Small intestine (tissue), 16 donors: ENCODE measurements at places on chromosomes 7 and 10. TPM values are rescaled to one million over a fixed set of nuclear protein-coding genes. Genes with fewer than 3 reads are reported as not detected.

GRCh38 chr10:49144058-49144720, 10.4 kb upstream of the FAM170B start:
- H3K27ac ChIP-seq, result no peak overlapping the region
- H3K4me1 ChIP-seq, result no peaks in the 10 kb centered on the region
- H3K4me3 ChIP-seq, result no peak overlapping the region
- H3K27me3 ChIP-seq, result peaks cover 3% of the 10 kb centered on the region
- no peaks in the 10 kb centered on the region for H3K36me3 ChIP-seq

DNA sequence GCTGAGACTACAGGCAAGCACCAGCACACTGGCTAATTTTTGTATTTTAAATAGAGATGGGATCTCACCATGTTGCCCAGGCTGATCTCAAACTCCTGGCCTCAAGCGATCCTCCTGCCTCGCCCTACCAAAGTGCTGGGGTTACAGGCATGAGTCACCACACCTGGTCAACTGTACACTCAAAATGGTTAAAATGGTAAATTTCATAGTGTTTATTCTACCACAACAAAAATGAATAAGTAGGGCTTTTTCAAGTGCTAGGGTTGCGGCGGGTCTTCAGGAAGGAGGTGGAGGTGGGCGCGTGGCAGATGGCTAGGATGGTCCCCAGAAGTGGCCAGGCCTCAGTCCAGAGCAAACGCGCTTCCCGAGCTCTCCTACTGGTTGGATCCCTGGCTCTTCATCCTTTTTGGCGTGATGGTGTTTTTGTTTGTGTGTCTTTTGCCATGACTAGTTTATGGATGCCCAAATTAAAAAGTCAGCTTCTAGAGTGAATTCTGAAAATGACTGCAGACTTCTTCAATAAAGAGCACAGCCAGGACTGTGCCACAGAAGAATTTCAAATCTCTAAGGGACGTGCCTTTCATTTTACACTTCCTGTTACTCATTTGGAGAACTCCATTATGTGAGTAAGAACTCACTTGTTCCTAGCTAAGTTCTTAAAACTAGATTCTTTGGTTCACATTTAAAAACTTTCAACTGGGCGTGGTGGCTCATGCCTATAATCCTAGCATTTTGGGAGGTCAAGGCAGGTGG, 73.9 kb downstream of the TMEM130 start:
- H3K27me3 ChIP-seq, result no peaks in the 10 kb centered on the region
- no peak overlapping the region for H3K27ac ChIP-seq
- no peaks in the 10 kb centered on the region for H3K4me1 ChIP-seq
- DNase-seq, result no peak
- H3K4me3 ChIP-seq, result no peak overlapping the region
- no peaks in the 10 kb centered on the region for H3K36me3 ChIP-seq

The PCLO gene
- polyA plus RNA-seq, result 2.9 TPM

DNA sequence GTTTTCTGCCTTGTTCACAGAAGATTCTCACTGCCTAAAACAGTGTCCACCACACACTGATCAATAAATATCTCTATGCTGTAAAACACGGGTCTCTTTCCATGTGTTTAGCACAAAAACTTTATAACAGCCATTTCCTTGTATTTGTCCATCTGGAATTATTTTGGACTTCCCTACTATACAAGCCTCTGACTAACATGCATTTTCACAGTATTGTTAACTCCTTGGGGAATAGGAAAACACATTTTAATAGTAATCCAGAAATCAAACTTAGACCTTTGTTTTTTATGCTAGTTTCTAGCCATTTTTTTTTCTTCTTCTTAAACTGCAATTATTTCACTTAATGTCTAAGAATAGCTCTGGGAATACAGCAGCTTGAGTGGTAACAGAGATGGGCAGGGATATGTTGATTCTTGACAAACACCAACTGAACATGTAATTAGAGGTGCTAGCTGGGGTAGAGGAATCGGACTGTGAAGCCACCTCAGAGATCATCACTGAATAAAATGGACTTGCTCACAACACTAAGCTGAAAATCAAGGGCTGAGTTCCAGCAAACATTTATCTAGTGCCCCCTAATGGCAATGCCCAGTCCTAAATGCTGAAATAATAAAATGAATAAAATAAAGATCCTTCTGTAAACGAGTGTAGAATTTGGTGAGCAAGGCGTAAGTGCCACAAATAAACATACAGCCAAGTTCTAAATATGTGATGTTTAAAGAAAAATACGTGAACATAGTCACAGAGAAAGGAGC, 593.1 kb downstream of the SORCS1 start:
- no peaks in the 10 kb centered on the region for H3K4me1 ChIP-seq
- no peak for DNase-seq
- no peaks in the 10 kb centered on the region for H3K27me3 ChIP-seq
- H3K36me3 ChIP-seq, result no peaks in the 10 kb centered on the region
